Fibroblast of skin of back (primary cell): ENCODE measurements at places on chromosomes 13 and 19.
A peak's percentile ranks its signal among the peaks of the same experiment; 100 is the strongest.

- no peak for DNase-seq
These were observed 6.2 kb downstream of the MRPS31 start for GRCh38 chr13:40764587-40765403.

- peak; percentile 57 for DNase-seq
These were observed 4.0 kb upstream of the NKPD1 start for GRCh38 chr19:45164577-45165335.

- no peak for DNase-seq
These were observed 5.0 kb upstream of the YJU2 start for GRCh38 chr19:4241824-4242430.

DNA sequence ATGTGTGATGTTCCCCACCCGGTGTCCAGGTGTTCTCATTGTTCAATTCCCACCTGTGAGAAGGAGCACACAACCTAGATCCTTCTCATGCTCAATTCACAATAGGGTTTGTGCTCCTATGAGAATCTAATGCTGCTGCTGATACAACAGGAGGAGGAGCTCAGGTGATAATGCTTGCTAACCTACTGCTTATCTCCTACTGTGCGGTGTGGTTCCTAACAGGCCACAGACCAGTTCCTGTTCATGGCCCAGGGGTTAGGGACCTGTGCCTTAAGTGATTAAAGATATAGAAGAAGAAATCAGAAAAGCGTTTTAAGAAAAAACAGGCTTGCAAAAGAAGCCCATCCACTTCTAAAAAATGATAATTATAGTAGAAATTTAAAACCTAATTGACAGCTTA, 17.5 kb downstream of the DLEU7 start:
- no peak for DNase-seq
